ENCODE measurements at places on chromosomes 3 and 15.

- peak; percentile 52 for DNase-seq
These were observed 40.5 kb downstream of the DPPA2 start for GRCh38 chr3:109275702-109276293.

DNA sequence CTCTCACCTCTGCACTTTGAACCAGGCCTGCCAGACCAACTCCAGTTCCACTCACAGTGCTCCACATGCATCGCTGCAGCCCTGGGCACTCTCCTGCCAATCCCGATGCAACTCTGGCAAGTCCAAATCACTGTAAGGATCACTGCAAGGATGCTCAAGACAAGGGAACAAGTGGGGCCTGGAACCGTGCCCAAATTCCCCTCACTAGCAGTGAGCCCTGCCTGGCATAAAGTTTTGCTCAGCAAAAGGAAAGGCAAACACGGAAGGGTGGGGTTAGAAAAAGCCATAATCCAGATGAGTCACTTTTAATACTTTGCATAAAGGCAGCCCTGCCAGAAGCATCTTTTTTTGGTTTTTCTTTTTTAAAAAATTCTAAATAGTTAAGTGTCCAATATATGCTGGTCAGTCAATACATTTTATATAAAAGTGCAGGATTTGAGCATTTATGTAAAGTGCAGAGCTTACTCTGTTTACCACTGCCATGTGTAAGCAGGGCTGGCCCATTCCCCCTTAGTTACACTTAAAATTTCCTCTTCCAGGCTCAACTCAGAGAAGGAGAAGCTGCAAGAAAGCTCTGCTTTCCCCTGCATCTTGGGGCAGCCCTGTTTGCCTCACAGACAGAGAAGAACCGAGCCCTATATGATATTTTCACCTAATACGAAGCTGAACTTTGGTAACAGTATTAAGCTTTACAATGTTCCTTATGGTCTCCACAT, 102.2 kb downstream of the CD47 start:
- peak; percentile 59 for DNase-seq

DNA sequence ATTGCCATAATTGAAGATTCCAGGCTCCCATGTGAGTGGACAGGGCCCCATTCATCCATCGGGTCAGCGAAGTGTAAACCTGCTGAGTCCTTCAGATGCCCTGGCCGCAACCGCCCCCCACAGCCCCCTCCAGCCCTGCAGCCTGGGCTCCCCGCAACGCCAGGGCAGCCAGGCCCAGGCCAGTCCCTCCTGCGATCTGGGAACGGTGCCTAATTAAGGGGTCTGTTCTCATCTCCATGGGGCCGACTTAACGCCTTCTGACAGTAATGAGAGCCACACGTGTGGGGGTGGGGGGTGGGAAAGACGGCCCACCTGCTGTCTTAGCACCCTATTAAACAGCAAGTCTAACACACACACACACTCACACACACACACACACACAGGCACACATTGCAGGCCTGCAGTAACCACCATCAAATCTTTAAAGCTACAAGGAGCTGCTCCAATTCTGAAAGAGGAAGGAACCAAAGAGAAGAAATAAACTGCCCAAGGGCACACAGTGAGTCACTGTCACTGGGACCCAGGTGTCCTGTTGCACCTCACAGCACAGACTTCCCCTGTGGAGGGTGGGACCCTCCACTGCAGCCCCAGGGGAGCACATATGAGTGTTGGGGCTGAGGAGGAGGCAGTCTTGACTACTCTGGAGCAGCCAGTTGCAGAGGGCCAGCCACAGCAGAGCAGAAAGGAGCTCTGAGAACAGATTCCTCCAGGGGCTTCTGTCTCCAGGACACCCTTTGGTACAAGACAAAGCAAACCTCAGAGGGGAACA, 31.8 kb upstream of the HES1 start:
- DNase-seq = no peak

DNA sequence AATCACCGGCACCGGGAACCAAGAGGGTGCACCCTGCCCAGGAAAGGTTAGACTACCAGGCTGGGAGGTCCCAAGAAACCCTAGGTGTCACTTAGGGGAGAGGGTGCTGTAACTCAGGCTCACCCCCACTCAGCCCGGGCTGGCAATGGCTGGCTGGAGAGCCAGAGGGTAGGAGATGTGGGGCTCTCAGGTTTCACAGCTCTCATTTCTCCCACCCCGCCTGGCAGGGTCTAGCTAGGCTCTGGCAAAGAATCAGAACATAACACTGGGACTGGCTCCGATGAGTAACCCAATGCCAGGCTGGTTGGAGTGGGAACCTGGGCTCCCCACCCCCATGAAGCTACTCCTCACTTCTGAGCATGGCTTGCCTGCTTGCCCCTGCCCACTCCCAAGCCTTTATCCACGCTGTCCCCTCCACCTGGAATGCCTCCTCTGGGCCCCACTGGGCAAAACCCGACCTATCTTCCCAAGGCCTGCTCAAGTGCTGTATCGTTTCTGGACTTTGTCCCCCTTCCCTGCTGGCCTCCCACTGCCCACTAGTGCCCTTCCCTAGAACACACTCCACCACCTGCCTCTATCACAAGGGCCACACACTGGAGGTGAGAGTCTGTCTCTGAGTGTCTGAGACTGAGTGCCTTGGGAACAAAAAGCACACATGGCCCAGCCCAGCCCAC, 2.0 kb downstream of the CIB2 start:
- DNase-seq = no peak

DNA sequence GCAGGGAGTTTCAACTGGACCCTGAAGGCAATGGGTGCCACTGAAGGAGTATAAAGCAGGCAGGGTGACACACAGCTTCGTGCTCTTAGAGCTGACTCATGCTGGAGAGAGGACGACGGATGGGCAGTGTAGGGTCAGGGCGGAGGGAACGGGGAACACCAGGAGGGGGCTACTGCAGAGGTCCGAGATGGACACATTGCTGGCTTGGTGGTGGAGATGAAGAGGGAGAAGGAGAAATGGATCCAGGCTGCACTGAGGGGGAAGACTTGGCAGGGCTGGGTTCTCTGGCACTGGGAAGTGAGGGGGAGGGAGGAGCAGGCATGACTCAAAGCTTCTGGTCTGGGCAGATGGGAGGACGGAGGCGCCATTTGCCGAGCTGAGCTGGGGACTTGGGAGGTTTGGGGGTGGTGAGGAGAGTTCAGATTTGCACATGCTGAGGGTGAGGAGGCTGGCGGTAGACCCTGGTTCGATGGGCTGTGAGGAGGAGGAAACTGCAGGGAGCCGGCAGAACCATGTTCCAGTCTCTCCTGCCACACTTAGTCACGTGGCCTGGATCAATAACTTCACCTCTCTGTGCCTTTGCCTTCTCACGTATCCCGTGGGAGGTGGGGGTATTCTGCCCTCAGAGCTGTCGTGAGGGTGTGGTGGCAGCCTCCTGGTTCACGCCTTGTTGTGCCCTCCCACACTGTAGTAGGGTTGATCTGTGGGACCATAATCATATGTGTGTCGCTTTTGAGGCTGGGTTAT, 4.6 kb upstream of the KCTD6 start:
- peak; percentile 68 for DNase-seq

All from iris pigment epithelial cell (primary cell).